Stimulated activated CD4-positive, alpha-beta T cell treated with anti-CD3 and anti-CD28 coated beads, Interleukin-12 subunit alpha, Interleukin-12 subunit beta, amount 100 ng/mL, for 24 hours (primary cell): ENCODE measurements at places on chromosomes 16 and 17.

- no peak for DNase-seq
These were observed 60.1 kb upstream of the TMEM132E start for GRCh38 chr17:34519282-34519681.

DNA sequence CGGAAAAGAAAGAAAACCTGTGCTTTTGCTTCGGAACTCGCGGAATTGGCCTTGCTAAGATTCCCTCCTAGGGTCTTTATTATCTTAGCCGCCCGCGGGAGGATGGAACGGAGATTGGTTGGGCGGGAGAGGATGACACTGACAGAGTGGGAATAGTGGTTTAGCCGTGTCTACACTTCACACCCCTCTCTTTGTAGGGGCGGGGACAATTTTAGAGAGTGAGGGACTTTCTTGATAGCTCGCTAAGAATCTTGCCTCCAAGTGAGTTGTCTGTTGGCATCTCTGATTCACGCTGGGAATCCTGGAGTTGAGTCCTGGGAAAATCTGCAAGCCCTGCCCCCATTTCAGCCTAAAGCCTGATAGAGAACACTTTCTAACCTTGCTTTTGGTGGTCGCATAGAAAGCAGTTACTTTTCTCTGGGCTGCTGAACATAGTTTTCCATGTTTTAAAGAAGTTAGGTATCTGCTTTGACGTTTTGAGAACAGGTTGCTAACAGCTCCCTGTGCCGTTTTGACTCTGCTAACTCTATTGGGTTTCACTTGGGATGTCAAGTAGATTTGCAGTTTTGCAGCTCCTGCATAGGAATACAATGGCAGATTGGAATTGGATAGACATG, 697 bp downstream of the NOL11 start:
- peak; percentile 17 for DNase-seq

GRCh38 chr17:42060231-42060630, 9.8 kb upstream of the C17orf113 start:
- DNase-seq = no peak

GRCh38 chr17:63452046-63452961, 6.2 kb upstream of the CYB561 start:
- DNase-seq = no peak

GRCh38 chr16:30051518-30051917, 14.0 kb upstream of the ALDOA start:
- no peak for DNase-seq

- DNase-seq = no peak
These were observed 4.9 kb downstream of the RUNDC1 start for GRCh38 chr17:42985225-42985624.

DNA sequence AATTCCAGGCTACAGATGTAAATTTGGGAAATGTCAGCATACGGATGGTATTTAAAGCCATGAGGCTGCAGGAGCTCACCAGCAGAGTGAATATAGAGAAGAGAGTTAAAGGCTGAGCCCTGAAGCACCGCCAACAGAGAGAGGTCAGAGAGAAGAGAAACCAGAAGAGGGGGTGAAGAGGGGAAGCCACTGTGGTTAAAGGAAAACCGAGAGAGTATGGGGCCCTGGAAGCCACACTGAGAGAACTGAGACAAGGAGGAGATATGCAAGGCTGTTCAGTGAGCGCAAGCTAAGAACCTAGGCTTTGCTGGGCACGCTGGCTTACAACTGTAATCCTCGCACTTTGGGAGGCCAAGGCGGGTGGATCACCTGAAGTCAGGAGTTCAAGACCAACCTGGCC, 24.6 kb downstream of the COPRS start:
- DNase-seq = no peak
